ENCODE measurements at places on chromosomes 3 and 15.

GRCh38 chr3:18556503-18557135 is 131.5 kb upstream of the SATB1 start:
- DNase-seq = peak; percentile 48

DNA sequence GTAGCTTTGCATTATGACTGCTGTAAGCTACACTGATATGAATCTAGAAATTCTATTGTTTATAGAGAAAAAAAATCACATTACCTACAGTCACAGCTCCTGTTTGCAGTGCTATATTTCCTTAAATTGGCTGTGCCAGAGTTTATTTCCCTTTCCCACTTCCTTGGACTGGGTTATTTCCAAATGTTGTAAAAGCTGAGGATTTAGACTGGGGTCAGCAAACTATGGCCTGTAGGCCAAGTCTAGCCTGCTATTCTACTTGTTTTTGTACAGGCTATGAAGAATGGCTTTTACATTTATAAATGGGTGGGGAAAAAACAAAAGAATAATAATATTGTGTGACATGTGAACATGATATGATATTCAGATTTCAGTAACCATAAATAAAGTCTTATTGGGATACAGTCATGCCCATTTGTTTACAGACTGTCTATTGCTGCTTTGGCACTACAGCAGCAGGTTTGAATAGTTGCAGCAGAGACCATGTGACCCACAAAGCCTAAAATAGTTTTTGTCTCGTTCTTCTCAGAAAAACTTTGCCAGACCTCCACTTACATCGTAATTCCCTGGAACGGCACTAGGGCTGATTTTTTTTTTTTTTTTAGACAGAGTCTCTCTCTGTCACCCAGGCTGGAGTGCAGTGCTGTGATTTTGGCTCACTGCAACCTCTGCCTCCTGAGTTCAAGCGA is 7.8 kb downstream of the GLDN start:
- DNase-seq = no peak

DNA sequence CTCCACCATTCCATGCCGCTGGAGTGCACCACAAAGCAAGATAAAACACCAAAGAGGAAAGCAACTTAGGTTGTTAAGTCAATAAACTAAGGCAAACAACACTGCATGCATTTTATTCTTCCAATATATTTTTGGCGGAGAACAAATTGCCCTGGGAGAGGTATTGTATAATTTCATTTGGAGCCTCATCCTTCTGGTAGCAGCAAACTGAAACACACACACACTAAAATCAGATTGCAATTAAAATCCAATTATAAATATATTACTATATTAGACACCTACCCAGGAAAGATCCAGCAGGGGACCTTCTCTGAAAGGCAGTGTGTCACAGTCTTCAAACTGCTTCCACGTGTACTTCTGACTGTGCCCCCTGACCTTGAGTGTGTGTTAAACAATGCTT is 102.3 kb downstream of the RORA start:
- no peak for DNase-seq

DNA sequence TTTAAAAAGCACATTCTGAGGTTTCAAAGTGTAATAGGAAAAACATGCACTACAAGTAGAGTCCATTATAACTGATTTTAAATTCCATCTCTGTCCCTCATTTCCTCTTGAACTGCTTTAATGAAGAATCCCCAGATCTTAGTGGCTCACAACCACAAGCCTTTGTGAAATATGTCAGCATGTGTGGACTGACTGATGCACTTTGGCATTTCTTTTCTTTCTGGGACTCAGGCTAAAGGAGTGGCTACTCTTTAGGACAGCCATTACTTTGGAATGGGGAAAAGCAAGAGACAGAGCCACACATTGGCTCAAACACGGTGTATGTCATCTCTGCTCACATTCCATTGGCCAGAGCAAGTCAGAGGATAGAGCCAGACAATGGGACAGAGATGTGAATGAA is 139.6 kb downstream of the GRM7 start:
- no peak for DNase-seq

DNA sequence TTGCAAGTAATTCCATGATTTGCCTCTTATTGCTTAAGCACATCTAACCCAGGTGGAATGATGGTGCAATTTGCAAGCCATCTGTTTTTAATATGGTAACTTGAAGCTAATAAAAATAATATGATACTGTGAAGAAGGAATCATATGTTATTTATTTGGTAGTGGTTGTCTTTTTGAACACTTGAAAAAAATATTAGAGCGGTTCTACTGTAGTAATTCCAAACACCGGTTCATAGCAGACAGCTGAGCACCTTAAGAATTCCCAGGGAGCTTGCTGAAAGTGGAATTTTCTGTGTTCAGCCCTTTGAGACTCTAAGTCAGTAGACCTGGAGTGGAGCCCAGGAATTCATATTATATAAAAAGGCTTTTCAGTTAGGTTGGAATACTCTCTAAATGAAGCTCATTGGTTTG is 687.4 kb downstream of the EDEM1 start:
- DNase-seq = no peak

- DNase-seq = no peak
Measured at GRCh38 chr15:42152196-42152920, 4.1 kb downstream of the PLA2G4F start.

DNA sequence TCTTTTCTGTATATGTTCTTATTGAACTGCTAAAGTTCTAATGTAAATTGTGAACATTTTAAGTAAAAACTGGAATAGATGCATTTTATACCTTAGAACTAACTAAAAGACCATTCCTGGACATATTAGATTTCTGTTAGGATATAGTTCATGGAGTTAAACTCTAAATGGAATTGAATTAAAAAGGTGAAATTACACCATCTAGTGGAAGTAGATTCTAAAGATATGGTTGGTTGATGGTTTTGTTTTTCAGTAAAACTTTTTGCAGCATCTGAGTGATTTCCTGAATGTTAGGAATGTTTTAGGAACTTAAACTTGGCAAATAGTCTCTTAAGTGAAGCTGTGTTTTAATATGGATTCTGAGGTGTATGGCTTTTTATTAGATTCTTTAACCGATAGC is 96.8 kb downstream of the SLMAP start:
- no peak for DNase-seq

DNA sequence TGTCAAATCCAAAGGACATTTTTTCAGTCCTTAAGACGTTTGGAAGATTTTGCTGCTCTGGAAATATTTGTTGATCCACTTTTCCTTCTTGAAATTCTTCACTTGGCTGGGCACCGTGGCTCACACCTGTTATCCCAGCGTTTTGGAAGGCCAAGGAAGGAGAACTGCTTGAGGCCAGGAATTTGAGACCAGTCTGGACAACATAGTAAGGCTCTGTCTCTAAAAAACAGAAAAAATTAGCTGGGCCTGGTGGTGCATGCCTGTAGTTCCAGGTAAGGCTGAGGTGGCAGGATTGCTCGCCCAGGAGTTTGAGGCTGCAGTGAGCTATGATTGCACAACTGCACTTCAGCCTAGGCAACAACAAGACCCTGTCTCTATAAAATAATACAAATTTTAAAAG is 173.9 kb upstream of the MITF start:
- DNase-seq = no peak

DNA sequence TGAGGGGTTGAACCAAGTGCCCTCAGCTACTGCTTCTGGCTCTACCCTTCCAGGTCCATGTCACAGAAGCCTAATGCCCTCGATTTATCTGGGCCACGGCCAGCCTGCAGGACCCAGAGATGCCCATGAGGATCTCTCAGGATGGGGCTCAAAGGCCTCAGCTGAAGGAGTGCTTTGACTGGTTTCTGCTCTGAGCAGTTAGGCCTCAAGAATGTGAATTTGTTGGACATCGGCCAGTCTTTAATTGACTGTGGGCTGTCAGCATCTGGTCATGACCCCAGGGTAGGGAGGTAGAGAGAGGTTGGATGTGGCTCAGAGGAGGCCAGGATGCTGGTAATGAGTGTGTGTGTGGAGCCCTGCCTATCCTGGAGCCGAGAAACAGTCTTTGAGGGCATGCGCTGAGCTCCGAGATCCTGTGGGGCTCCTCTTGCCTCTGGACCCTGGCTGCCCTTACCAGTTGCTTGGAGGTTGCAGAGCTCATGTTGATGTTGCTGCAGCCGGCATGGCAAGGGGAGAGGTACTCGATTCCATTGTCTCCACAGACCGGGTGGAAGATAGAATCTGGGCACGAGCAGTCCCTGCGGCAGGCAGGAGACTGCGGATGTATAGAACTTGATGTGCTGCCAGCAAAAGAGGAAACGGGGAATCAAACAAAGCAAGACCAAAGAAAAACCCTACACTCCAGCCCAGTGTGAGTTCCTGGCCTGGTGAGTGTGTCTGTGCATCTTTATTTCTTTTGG is 49.1 kb upstream of the RAB6B start:
- no peak for DNase-seq

DNA sequence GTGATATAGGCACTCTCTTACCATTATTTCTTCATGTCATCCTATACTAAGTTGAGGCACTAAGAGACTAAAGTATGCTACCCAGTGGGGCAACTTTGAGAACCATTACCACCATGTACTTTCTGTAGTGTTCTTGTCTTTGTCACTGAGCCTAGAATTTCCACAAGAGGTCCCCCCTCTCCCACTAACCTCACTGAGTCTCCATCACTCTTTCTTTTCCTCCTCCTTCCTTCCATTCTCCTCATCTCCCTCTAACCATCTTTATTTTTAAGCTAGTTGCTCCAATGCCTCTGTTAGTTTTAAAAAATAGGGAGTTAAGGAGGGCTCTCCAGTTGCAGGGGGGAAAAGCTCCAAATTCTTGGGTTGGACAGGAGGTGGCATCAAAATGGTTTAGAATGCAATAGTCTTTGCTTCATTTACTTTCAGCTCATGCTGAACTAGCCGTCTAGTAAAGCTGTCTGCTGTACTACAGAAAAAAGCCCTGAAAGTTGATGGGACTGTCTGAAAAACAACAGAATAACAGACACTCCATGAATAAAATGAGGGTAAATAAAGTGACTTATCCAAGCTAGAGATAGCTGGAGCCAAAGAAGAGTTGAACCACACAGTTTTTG is 85.1 kb upstream of the MYRIP start:
- DNase-seq = no peak

DNA sequence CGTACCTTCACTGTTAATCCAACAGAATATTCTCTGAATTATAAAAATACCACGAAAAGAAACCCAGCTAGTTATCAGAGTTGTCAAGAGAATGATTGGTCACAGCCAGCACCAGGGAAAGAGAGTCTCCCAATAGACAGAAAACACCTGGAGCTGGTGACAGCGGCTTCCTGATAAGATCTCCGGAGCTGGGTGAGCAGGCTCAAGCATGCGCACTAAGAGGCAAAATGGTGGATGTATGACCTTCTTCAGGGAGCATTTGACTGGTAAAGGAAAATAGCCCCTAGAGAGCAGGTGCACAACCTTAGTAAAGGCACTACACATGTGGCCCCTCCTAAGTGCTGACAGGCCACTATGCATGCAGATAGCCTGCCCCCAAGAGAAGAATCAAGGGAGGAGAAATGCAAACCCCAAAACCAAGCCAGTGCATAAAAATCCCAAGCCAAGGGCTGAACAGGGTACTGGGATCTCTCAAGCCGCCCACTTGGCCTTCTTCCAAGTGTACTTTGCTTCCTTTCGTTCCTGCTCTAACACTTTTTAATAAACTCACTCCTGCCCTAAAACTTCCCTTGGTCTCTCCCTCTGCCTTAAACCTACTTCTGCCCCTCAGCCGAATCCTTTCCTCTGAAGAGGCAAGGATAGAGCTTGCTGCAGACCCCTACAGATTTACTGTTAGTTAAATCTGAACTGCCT is 93.2 kb downstream of the UACA start:
- DNase-seq = no peak

- no peak for DNase-seq
Measured at GRCh38 chr15:78988361-78988911, 43.6 kb upstream of the CTSH start.

- DNase-seq = no peak
Measured at GRCh38 chr15:78402061-78402610, 35.9 kb upstream of the IREB2 start.

DNA sequence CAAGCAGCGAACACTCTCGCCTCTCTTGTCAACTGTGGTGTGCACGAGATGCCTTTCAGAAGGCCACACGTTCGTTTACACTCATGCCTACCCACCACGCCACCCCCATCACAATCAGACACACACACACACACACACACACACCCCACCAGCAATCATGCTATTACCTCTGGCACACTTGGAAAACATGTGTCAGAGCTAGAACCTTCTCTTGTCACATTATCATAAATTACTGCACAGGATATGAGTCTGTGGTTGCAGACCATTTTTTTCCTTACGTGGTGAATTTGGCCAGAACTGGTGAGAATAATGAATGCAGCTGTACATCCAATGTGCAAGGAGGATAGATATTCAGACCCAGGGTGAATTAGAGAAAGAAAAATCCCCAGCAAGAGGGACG is 52.4 kb downstream of the TRIM69 start:
- peak; percentile 23 for DNase-seq

DNA sequence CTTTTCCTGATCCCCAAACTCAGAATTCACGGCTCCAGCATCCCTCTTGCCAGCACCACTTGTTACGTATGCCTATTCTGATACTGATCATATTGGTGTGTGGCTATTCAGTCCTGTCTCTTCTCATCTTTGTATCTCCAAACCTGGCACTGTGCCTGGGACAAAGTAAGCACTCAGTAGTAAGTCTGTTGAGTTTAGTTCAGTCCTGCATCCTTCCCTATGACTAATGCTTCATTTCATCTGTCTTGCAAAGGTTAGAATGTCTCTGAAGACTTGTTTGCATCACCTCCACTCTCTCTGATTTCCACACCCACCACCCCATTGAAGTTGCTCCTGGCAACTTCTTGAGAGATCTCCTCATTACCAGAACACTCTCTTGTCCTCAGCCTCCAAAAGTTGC is 80.3 kb downstream of the HMG20A start:
- no peak for DNase-seq

DNA sequence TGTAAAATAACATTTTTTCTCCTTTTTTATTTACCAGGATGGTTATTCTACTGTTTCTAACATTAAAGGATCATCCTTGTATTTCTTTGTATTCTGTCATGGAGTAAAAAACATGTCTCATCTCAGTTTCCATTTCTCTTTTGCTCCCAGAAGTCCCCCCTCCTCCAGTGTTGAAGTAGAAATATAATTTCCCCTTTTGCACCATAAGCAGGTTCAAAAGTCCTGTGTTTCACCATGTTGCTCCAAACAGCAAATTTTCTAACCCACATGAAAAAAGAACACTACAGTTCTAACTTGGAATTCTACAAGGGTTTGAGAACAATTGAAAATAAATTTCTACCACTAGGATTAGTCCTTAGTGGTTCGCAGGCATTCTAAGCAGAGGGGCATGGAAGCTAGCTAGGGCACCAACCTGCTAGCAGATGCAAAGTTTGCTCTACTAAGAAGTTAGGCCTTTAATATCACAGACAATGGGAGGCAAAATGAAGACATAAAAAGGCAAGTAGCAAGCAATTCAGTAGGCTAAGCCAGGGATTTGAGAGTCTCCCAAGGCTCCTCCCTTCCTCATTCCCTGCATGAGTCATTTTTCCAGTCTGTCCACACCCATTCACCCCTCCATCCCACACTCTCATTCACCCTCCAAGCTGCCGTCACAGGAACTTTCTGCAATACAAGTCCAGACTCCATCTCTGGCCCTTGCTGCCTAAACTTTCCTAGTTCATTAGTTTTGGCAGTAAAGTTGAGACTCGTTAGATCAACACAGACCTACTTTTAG is 2.3 kb upstream of the MBNL1 start:
- DNase-seq = no peak

Measured in stimulated activated CD8-positive, alpha-beta memory T cell treated with anti-CD3 and anti-CD28 coated beads, Interleukin-2, amount 100 ng/mL, for 48 hours (primary cell).